ENCODE measurements at places on chromosomes 1 and 21.

- no peak for DNase-seq
Observed at GRCh38 chr1:80896781-80897356, 903.9 kb upstream of the ADGRL2 start.

DNA sequence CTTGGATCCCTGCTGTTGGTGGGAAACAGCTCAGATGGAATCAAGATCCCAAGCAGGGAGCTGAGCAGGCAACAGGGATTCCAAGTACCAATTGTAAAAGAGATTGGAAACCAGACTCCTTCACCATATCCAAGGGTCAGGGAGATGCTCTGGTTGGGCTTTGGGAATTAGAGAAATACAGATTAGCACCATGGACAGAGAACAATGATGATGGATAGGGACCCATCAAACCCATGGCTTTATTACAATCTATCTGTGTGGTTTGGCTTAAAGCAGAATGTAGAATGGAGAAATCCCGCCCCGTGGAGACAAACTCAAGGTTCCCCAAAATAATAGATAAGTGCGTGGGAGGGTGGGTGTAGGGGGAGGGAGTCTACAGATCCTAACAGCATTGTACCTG is 120.7 kb upstream of the CSF3R start:
- DNase-seq, result no peak

DNA sequence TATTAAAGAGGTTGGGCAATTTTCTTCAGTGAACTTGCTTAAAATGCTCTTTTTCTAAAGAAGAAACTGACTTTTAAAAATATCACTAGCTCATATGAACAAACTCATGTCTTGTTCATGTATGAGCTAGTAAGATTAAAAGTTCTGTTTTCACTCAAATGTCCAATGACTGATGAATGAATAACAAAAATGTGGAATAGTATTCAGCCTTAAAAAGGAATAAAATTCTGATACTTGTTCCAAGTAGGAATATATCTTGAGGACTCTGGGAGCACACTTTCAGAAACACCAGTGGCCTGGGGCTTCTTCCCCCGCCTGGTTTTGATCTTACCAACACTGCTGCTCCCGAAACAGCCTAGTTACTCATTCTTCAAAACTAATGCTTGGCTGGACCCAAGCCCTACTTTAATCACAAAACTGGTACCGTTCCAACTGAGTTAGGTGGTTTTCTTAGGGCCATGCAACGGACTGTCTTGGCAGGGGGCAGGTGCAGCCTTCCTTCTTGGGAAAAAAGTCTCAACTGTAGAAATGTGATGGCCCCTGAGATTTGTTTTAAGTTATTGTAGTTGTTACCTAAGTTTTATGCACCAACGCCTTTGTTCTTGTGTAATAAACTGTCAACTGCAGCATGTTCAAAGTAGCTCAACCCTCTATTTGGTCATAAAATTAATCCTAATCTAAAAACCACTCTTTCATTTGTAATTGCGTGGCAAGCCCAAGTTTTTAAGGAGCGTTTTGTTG is 116.0 kb downstream of the ETS2 start:
- no peak for DNase-seq

DNA sequence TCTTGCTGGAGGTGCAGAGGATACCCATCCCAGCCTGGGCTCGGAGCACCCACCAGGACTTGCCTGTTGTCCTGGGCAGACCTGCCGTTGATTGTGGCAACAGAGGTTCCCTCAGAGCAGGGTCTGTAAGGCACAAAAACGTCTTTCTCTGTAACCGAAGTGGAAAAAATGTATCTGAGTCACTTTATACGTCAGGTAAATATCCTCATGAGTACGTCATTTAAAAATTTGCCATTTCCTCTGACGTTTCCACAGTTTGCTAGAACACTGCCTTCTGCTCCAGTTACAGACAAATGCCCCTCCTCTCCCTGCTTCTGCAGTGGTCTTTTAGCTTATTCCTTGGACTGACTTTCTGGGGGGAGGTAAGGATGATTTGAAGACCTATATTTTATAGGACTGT is 326.8 kb downstream of the HHAT start:
- DNase-seq, result no peak

GRCh38 chr1:109257682-109258421 is 8.5 kb downstream of the CELSR2 start:
- DNase-seq, result no peak

All from endodermal cell (in vitro differentiated cells).